ENCODE measurements at places on chromosomes 12 and 14. TPM values are rescaled to one million over a fixed set of nuclear protein-coding genes. Genes with fewer than 3 reads are reported as not detected.

DNA sequence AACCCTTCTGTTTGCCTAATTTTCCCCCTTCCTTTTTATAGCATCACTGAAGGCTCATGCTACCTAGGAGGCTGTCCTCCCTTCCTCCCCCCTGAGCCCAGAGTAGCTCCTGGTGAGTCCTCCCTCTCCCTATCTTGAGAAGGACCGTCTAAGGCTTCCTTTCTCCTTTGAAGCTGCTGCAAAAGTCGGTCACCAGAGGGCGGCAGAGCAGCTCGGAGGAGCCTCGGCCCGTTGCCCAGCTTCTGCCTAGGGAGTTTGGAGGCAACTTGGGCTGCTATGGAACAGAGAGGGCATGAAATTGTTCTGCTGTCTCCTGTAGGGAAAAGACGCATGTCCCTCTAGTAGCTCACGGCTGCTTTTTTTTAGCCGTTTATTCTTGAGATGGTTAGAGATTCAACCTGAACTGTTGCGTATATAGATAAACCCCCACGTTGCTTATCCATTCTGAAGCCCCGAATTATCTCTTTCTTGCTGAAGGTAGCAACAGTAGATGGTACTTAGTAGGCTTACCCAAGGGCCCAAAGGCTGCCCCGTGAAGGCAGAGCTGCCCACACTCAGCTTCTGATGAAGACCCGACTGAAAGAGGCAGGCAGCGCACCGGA lies 5.7 kb downstream of the WNT5B start:
- DNase-seq, result peak; percentile 85

The RNU4-1 gene
- not detected for polyA plus RNA-seq

GRCh38 chr14:63375769-63376168 lies 57.0 kb upstream of the GPHB5 start:
- DNase-seq, result no peak

- no peak for DNase-seq
These were observed 121.5 kb downstream of the STXBP6 start for GRCh38 chr14:24928386-24928900.

GRCh38 chr12:121423682-121424623 lies 24.0 kb downstream of the RNF34 start:
- no peak for DNase-seq

GRCh38 chr14:97298736-97299135 lies 501.6 kb downstream of the VRK1 start:
- DNase-seq, result no peak

Data from muscle of back (tissue), 13 donors.